ENCODE measurements at places on chromosomes 7 and 10.

- DNase-seq = no peak
These were observed 695 bp upstream of the RBM28 start for GRCh38 chr7:128344431-128344774.

DNA sequence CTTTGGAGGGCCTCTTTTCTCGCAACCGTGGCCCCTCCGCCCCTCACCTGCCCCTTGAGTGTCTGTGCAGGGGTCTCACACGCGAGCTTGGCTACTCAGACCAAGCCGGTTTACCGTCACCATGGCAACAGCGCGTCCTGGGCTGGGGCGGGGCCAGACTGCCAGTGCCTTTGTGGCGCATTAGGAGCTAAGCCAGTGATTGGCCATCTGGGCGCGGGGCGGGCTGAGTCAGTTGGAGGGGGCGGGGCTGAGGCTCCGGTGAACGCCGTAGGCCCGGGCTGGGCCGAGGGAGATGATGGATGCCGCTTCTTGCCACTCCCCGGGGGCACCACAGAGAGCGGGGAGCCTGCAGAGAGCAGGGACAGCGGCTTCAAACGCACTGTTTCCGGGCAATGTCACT, 48.7 kb upstream of the FXYD4 start:
- peak; percentile 80 for DNase-seq

DNA sequence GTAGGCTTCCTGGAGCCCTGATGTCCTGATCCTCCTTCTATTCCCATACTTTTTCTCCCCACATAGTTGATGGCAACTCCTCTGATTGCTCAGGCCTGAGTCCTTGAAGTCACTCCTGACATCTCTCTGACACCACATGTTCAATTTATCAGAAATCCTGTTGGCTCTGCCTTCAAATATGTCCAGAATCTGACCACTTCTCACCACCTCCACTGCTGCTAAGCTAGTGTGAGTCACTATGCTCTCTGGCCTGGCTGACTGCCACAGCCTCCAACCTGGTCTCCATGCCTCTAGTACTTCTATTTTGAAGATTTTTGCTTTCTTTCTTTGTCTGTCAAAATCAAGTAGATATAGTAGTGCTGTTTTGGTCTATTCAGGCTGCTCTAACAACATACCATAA, 53.0 kb downstream of the TMEM229A start:
- DNase-seq = no peak

DNA sequence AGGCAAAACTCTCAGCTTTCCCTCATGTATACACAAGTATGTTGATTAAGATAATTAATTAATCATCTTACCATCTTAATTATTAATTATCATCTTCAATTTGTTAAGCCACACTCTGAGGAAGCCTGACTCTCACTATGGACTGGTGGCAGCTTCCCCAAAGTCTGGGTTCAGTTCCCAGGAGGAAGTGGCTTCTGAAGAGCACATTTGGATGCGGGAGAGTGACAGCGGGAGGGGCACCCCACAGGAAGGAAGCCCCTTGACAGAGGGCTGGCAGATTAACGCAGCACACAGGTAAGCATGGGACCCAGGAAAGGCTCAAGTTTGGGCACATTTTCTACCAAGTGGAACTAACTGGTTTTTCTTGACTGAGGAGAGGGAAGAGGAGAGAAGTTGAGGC, 13.4 kb upstream of the SLIT1 start:
- no peak for DNase-seq
